Activated naive CD8-positive, alpha-beta T cell treated with anti-CD3 and anti-CD28 coated beads for 36 hours (primary cell): ENCODE measurements at places on chromosomes 2 and 18. TPM values are rescaled to one million over a fixed set of nuclear protein-coding genes. Genes with fewer than 3 reads are reported as not detected.

- H3K27me3 ChIP-seq = no peaks in the 10 kb centered on the region
- H3K36me3 ChIP-seq = peaks cover 19% of the 10 kb centered on the region
- H3K27ac ChIP-seq = peak overlapping the region; percentile 68
- no peak overlapping the region for H3K4me3 ChIP-seq
Observed at GRCh38 chr18:42025974-42026625, 71.1 kb downstream of the PIK3C3 start.

GRCh38 chr18:36305375-36305774 lies 7.9 kb downstream of the FHOD3 start:
- no peak overlapping the region for H3K27ac ChIP-seq
- H3K4me1 ChIP-seq = no peaks in the 10 kb centered on the region
- no peak overlapping the region for H3K4me3 ChIP-seq
- no peak for DNase-seq
- peaks cover 50% of the 10 kb centered on the region for H3K27me3 ChIP-seq
- no peaks in the 10 kb centered on the region for H3K36me3 ChIP-seq

- H3K27ac ChIP-seq = no peak overlapping the region
- DNase-seq = no peak
- H3K36me3 ChIP-seq = no peaks in the 10 kb centered on the region
- H3K4me3 ChIP-seq = no peak overlapping the region
Observed at GRCh38 chr2:42067521-42067920, 19.7 kb downstream of the PKDCC start.

DNA sequence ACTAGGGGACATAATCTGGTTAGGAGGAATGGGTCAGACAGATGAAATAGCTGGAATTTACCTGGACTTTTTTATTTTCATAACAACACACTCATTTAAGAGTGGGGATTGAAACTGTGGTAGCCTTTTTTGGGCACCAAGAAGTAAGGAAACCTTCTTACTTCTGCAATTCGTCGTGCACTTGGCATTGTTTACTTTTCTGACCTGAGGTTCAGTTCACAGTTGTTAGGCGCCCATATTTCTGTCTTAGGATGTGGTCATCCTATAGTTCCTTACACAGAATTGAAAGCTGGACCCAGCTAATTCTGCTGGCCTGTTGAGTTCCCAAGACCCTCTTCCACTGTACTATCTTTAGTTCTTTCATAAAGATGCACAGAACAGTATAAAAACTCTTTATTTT lies 72.9 kb downstream of the TMX3 start:
- H3K4me1 ChIP-seq = no peaks in the 10 kb centered on the region
- H3K27me3 ChIP-seq = peaks cover 50% of the 10 kb centered on the region
- H3K36me3 ChIP-seq = no peaks in the 10 kb centered on the region
- no peak overlapping the region for H3K27ac ChIP-seq
- DNase-seq = no peak
- no peak overlapping the region for H3K4me3 ChIP-seq

DNA sequence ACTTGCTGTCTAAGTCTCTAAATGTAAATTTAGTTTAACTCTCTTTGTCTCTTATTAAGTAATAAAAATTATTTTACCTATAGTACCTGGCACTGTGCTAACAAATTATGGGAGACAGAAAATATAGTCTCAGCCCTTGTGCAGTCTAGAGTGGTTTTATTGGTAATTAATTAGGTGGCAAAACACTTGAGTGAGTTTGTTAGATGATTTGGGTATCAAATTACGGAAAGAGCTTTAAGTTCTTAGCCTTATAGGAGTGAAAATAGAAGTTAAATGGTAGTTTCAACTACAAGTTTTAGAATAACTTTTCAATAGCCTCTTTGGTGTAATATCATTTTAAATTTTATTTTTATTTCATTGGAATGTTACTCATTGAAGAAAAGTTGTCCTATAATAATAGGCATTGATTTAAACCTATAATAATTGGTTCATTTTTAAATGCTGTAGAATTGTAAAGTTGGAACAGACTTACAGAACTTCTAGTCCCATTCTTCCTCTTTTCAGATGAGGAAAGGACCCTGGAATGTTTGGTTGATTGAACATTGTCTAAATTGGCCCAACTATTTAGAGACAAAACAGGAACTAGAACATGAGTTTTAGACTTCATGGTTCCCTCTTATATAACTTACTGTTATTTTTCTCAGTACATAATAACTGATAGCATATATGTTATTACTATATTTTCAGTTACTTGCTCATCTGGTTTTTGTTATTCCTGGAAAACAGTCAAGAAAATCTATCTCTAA lies 10.2 kb upstream of the HTR2B start:
- peaks cover 4% of the 10 kb centered on the region for H3K4me1 ChIP-seq
- H3K4me3 ChIP-seq = no peak overlapping the region
- DNase-seq = no peak
- peaks cover 2% of the 10 kb centered on the region for H3K36me3 ChIP-seq
- no peaks in the 10 kb centered on the region for H3K27me3 ChIP-seq
- no peak overlapping the region for H3K27ac ChIP-seq

- H3K4me1 ChIP-seq = peaks cover 29% of the 10 kb centered on the region
- peak overlapping the region; percentile 100 for H3K4me3 ChIP-seq
- H3K36me3 ChIP-seq = peaks cover 21% of the 10 kb centered on the region
- H3K27ac ChIP-seq = peak overlapping the region; percentile 98
- peaks cover 6% of the 10 kb centered on the region for H3K27me3 ChIP-seq
- no peak for DNase-seq
Observed at GRCh38 chr18:41955688-41956087, 654 bp downstream of the PIK3C3 start.

GRCh38 chr2:109528811-109529501 lies 84.8 kb downstream of the SEPTIN10 start:
- H3K36me3 ChIP-seq = no peaks in the 10 kb centered on the region
- H3K4me3 ChIP-seq = no peak overlapping the region
- H3K27me3 ChIP-seq = no peaks in the 10 kb centered on the region
- H3K27ac ChIP-seq = no peak overlapping the region

- DNase-seq = no peak
- no peak overlapping the region for H3K27ac ChIP-seq
- peaks cover 39% of the 10 kb centered on the region for H3K36me3 ChIP-seq
Observed at GRCh38 chr2:72442270-72442669, 294.6 kb upstream of the CYP26B1 start.

DNA sequence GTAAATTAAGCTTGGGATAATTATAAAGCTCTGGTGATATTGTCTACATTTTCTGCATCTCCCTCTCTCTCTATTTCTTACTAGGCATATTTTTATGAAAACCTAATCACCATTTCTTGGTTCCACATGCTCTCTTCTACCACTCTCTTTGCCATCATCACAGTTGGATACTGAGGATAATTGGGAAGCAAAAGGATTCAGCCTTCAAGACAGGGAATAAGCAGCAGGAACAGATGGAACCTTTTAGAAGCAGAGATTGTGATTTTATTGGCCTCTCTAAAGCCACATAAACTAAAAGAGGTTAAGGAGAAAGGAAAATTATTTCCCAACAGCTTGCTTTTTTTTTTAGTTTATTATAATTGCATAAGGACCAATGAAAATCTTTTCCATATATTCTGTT lies 226.3 kb upstream of the SPHKAP start:
- no peaks in the 10 kb centered on the region for H3K4me1 ChIP-seq
- no peak overlapping the region for H3K27ac ChIP-seq
- H3K4me3 ChIP-seq = no peak overlapping the region
- H3K36me3 ChIP-seq = no peaks in the 10 kb centered on the region
- no peaks in the 10 kb centered on the region for H3K27me3 ChIP-seq
- DNase-seq = no peak

DNA sequence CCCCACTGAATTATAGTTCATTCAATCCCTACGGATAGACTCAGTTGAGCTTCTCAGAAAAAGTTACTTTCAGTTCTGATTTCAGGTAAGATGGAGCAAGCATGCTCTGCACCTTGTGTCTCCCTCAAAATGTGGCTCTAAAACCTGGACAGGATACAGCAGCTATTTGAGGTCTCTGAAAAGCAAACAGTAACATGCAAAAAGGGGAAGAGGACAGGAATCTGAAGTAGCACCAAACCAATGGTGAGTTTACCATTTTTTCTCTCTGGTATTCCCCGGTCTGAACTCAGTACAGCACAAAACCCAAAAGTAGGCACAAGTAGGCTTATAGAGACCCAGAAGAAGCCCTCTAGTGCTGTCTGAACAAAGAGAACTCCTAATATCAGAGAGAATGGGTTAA lies 34.1 kb downstream of the LANCL1 start:
- H3K4me3 ChIP-seq = no peak overlapping the region
- H3K27ac ChIP-seq = no peak overlapping the region
- H3K36me3 ChIP-seq = peaks cover 28% of the 10 kb centered on the region
- no peaks in the 10 kb centered on the region for H3K27me3 ChIP-seq
- H3K4me1 ChIP-seq = peaks cover 10% of the 10 kb centered on the region
- DNase-seq = no peak

DNA sequence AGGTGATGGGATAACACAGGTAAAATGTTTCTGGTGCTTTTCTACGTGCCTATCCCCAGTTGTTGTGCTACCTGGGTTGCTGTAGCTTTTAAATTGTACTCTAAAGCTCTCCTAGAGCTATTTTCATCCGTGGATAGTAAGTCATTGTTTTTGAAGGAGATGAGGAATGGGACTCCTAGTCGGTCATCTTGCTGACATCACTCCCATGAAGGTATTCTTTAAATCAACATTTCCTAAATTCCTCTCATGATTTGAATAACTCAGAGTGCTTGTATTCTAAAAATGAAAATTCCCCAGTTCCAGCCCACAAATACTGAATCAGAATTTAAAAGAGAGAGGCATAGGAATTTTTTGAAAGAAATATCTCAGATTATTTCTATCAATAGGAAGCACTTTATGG lies 44.3 kb downstream of the CCDC148 start:
- no peak for DNase-seq
- no peaks in the 10 kb centered on the region for H3K4me1 ChIP-seq
- H3K27ac ChIP-seq = no peak overlapping the region
- H3K4me3 ChIP-seq = no peak overlapping the region

The PRSS56 gene
- total RNA-seq = not detected
